ENCODE measurements at places on chromosomes 5 and 9.

DNA sequence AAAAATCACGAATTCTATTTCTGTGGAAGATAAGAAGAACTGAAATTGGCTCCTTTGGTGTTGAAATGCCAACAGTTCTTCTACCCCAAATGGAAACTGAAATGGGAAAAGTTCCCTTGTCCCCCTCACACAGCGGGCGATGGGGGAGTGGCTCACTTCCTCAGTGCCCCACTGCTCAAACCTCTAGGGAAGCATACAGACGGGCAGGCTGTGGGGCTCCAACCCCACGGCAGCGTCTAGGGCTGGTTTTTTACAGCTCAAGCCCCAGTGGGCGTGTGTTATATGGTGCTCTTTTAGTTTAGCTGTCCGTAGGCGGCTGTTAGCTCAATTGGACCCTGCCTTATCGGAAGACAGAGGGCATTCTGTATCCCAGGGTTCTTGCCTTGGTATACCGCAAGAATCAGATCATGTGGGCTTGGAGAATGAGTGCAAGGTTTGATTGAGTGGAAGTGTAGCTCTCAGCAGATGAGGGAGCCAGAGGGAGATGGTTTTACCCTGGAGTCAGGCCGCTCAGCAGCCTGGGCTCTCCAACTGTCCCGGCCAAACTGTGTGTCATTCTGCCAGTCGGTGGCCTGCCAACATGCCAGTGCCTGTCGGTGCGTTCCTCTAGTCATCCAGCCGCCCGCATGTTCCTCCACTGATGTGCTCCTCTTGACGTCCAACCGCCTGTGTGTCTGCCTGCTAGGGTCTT, 166.3 kb upstream of the ZNF608 start:
- no peak for DNase-seq

- no peak for DNase-seq
Observed at GRCh38 chr5:133026664-133027153, 360 bp upstream of the ZCCHC10 start.

- DNase-seq, result peak; percentile 25
Observed at GRCh38 chr5:79829260-79829659, 139.6 kb downstream of the CMYA5 start.

- peak; percentile 23 for DNase-seq
Observed at GRCh38 chr5:92885950-92886349, 695.1 kb downstream of the NR2F1-AS1 start.

DNA sequence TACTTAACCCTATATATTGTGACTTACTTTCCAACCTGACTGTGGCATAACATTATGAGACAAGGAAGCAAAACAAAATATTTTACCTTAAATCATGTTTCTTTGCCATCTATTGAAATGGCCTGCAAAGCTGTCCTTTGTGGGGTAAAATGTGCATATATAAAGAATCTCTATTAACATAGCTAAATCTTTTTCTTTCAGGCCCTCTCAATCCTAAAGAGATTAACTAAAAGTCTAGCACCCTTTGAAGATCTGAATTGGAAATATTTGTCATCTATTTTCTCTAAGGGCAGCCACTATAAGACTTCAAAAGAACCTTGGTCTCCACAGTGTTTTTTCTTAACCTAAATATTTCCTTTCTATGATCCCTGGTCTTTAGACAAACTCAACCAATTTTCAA, 5.0 kb upstream of the UNC13B start:
- no peak for DNase-seq

DNA sequence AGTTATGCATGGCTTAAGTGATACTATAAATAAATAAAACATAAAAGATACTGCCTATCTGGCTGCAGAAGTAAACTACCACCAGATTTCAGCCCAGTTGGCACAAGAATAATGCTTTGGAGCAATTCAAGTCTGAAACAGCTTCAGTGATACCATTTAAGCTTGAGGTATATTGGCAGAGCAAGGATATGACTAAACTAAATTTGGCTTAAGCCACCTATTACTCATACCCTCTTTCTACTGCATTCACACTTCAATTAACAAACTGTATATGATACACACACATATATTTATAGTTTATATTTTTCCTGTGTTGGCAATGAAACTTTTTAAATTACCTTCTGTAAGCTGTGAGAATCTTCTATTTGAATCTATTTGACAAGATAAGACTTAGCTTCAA, 431.9 kb downstream of the ANXA1 start:
- DNase-seq, result no peak

GRCh38 chr5:69368458-69369339, 621 bp downstream of the AK6 start:
- no peak for DNase-seq

- peak; percentile 42 for DNase-seq
Observed at GRCh38 chr9:134681061-134681661, 39.6 kb downstream of the COL5A1 start.

GRCh38 chr5:87705876-87706275, 293.1 kb upstream of the CCNH start:
- DNase-seq, result no peak

DNA sequence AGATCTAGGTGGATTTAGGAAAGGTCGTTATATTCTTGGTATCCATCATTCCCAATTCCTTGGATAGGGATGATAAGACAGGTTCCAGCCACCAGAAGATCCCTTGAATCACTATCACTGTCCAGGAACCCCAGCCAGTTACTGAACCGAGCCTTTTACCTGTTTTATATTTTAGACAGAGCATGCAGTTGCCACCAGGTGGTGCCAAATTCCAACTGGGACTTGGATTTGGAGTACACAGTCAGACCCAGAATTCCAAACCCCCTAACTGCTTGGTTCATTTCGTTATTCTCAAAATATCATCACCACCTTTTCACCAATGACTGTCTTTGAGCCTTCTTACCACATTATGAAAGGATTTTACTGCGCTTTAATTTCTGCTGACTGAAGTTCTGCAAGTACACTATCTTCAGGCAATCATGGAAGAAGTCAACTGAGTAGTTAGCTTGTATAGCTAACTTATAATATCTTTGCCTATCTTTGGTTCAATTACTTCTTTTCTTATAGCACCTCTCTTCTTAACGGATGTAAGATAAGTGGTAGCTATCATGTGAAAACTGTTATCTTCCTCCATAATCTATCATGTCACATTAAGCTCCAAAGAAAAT, 191.8 kb downstream of the PRR16 start:
- DNase-seq, result no peak

GRCh38 chr9:125444956-125445506, 183.4 kb downstream of the GAPVD1 start:
- no peak for DNase-seq

DNA sequence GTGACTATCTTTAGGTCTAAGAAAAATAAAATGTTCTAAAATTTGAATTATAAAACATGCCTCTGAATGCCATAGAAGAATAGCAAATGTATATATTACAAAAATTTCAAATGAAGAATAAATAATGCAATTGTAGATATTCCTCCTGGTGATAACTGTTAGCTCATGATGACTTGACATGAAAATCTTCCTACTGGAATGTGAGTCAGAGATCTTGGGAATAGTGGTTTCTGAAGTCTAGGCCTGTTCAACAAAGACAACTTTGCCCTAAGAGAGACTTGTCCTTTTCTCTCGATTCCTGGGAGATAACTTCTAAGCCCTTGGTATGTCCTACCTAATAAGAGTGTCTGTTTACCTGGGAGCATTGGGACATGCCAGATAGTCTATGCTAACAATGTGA, 746.3 kb upstream of the RIOK2 start:
- no peak for DNase-seq

DNA sequence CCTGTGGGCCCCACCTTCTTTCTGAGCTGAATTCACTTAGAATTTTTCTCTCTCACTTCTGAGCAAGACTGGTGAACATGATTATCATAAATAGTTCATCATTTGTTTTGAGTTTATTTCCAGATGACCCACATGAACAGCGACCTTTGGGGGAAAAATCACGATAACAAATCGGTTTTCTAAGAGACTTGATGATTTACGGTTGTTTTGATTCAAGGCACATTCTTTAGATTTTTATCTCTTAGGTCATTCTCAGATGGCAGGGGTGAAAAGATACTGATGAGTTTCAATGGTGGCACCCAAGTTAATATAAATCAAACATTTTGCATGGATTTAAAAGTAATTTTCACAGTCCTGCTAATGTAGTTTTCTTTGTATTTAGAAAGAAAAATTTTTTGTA, 95.1 kb downstream of the DMXL1 start:
- no peak for DNase-seq

GRCh38 chr9:4490705-4491625, 697 bp downstream of the SLC1A1 start:
- no peak for DNase-seq

DNA sequence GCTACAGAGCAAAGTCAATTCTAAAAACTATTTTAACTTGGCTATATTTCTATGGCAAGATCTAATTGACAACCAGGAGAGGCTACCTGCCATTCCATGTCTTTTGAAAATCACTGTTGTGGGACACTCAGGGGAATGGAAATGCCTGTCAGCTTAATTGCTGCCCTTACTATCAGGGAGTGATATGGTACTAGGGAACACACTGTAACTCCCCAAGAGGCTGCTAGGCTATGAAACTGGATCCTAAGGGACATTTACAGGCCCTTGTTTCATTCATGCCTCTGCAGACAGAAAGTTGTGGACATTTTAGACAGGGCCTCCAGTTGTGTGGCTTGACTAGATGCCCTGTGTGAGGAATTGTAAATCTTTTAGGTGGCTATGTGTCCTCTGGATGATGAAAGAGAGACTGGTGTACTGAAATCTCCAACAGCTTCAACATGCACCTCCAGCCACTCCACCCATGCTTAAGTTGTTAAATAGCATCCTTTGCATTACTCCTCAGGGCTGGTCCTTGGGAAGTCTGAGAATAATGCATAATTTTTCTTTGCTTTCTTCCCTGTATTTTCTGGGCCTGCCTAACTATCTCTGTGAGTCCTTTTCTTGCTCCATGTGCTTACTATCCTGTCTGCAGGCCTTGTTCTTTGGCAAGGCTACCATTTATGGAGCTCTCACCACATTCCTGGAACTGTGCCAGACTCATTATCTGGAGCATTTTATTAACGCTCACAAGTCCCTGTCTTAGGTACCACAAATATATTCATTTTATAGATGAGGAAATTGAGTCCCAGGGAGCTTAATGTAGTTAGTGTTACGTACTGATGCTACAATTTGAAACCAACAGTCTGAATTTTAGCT, 3.2 kb downstream of the MROH2B start:
- no peak for DNase-seq

GRCh38 chr5:93192087-93192486, 388.9 kb downstream of the NR2F1-AS1 start:
- DNase-seq, result no peak

DNA sequence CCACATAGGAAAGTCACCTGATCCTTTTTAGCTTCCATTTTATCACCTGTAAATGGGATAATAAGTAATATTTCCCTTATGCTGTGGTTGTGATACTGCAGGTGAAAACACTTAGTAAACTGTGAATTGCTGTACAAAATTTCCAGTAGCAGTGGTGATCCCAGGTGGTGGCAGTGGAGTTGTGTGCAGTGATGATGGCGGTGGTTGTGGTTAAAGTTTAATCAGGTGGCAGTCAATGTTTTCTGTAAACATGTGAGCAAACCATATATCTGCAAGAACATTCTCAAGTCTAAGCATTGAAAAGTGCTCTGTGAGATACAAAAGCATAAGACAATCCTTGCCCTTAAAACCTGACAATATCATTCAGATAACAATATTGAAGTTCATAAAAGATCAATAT, 480.2 kb downstream of the RASEF start:
- no peak for DNase-seq

DNA sequence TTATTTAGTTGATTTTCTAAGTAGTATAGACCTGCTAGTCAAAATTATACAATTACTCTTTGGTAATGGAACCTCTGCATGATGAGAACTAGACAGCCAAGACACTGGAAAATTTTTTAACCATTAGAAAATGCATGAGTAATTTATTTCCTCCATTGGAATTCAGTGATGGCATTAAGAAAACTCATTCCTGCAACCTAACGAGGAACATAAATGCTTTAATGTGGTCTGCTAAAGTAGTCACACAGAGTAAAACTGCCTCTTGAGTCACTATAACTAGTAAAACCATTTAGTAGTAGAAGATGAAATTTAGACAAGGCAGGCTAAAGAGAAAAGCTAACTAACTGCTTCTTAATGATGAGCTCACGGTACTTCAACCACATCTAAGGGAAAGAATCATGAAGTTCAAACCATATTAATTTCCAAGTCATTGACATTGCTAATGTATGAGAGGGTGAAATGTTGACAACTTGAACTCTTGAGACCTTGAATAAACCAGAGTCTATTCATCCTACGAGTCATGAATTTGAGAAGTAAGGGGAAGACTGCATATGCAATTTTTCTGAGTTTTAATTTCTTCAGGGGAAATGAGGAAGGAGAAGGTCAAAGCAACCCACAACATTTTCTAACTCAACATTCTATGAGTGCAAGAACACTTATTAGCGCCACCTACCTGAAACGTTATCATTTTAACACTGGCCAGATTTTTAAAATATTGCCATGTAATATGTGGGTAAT, 74.4 kb downstream of the GLIS3 start:
- no peak for DNase-seq

GRCh38 chr5:125137535-125137934, 391.1 kb upstream of the ZNF608 start:
- DNase-seq, result no peak

DNA sequence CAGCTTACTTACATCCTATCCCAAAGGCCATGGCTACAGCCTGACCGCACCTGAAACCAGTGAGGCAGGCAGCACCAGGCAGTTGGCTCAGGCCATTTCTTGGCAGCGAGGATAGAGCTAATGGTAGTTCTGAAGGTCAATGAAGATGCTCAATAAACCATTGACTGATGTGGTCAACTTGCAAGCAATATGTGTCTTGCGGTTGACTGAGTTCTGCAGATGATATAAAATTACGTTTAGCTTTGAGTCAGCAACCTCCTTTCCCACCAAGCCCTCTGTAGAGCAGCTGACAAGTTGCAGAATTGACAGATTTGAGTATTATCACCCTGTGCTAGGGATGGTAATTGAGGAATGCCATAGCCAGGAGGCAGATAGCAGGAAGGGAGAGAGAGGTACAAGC, 189.0 kb upstream of the PUM3 start:
- DNase-seq, result no peak

DNA sequence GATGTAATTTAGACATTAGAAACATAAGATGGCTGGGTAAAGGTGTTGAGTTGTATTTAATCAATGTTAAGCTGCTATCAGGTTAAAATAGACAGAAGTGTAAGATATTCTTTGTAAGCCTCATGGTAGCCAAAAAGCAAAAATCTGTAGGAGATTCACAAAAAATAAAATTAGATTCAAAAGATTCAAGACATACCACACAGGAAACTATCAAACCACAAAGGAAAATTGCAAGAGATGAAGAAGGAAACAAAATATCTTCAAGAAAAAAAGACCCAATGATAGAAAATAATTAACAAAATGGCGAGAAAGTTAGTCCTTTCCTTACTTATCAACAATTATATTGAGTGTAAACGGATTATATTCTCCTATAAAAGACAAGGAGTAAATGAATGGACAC, 15.3 kb downstream of the XRCC4 start:
- no peak for DNase-seq

- no peak for DNase-seq
Observed at GRCh38 chr5:79642210-79642609, 30.0 kb downstream of the TENT2 start.

- DNase-seq, result no peak
Observed at GRCh38 chr9:107229241-107229741, 53.8 kb upstream of the RAD23B start.
